T-cell (primary cell): ENCODE measurements at places on chromosomes 5 and 9.
A peak's percentile ranks its signal among the peaks of the same experiment; 100 is the strongest.

GRCh38 chr5:1473746-1474145 is 28.5 kb upstream of the SLC6A3 start:
- DNase-seq, result no peak

GRCh38 chr9:129773262-129774048 is 20.6 kb upstream of the PTGES start:
- peak; percentile 21 for DNase-seq

DNA sequence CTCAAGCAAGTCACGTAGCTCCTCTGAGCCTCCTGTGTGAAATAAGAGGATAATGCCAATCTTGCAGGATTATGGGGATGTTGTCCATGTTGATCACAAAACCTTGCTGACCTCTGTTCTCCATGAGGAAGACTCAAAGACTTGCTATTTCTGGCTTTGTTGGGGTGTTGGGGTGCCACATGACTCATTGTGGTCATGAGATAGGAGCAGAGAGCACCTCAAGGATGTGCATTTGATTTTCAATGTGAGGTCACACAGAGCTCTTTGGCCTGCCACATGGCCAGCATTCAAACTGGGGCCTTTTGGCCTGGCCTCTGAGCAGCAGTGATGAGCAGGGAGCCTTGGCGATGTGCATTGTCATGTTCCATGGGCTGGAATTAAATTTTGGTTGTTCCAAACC is 380.3 kb downstream of the GADD45G start:
- DNase-seq, result no peak

- DNase-seq, result no peak
Observed at GRCh38 chr5:6452622-6453504, 4.2 kb downstream of the UBE2QL1 start.

DNA sequence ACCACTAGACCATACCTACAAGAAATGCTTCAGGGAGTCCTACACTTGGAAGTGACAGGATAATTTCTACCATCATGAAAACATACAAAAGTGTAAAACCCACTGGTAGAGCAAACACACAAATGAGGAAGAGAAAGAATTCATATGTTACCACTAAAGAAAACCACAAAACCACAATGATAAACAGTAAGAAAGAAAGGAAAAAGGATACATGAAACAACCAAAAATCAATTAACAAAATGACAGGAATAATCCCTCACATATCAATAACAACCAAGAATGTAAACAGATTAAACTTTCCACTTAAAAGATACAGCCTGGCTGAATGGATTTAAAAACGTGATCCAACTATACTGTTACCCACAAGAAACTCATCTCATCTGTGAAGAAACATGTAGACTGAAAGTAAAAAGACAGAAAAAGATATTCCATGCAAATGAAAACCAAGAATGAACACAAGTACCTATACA is 83.4 kb downstream of the LPAR1 start:
- no peak for DNase-seq

GRCh38 chr9:71920456-71921189 is 9.2 kb downstream of the C9orf85 start:
- DNase-seq, result no peak

DNA sequence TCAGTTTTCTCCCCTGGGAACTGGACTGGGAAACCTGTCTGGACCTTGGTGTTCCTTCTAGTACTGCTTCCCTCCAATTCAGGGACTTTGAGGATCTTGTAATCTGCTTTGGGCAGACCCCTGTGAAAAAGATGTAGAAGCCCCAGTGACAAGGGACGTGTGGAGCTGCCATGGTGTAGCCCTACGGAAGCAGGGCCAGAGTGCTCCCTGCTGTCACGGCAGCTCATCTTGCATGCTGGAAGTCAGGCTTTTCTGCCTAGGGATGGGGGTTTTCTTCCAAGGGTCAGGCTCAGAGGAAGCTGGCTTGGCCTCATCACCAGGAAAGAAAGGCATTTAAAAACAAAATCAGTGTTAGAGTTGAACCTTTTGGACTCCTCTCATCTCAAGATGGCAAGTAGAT is 86.4 kb downstream of the AMBP start:
- DNase-seq, result no peak
